ENCODE measurements at places on chromosomes 3 and 15.
A peak's percentile ranks its signal among the peaks of the same experiment; 100 is the strongest.

GRCh38 chr3:116515973-116516372 lies 70.7 kb upstream of the LSAMP start:
- DNase-seq, result no peak

DNA sequence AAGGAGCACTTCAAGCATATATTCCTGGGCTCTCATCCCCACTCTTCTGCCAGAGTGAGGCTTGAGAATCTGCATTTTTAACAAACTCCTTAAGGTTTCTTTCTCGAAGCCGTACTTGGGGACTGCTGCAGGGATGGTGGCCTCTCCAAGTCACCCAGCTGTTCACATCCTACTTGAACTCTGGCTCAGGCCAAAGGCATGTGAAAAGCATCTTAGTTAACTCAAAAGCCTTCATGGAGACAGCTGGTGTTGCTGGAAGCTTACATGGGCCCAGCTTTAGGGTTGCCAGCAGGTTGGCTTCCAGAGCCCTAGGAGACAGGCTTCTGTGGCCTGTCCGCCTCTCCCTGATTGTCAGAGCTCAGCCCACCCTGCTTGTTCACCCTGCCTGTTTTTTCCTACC lies 139.2 kb downstream of the THSD4 start:
- DNase-seq, result no peak

- no peak for DNase-seq
Measured at GRCh38 chr3:24296441-24297205, 198.0 kb downstream of the THRB start.

DNA sequence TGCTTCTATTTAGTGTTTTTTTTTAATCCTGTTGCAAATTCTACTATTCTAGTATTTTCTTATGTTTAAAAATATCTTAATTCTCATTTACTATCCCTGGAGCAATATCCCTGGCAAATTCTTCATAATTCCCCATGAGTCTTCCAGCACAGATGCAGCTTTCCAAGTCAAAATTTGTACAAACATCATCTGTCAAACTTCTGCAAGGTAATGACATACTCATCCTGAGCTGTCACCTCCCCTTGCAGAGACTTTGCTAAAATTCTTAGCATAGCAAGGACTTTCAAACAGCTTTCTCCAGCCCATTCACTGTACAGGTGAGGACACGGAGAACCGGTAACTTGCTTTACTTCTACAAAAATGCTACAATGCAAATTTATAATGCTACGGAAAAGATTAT lies 28.6 kb upstream of the VGLL4 start:
- no peak for DNase-seq

- DNase-seq, result no peak
Measured at GRCh38 chr3:19967812-19968211, 20.9 kb downstream of the RAB5A start.

DNA sequence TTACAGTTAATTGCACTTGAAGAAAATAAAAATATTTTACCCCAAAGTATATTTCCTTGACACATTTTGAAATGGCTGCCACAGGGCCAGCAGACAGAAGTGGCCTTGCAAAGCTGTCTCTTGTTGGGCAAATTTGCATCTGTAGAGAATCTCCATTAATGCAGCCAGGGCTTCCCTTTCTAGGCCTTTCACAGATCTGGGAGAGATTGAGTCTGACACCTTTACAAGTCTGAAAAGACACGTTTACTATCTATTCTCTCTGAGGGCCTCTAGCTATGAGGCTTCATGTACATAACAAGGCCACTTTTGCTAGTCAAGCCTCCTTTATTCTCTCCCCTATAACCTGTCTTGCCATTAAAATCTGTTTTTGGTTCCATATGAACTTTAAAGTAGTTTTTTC lies 135.9 kb downstream of the ANO10 start:
- no peak for DNase-seq

- peak; percentile 59 for DNase-seq
Measured at GRCh38 chr15:72117486-72118016, 399 bp downstream of the MYO9A start.

DNA sequence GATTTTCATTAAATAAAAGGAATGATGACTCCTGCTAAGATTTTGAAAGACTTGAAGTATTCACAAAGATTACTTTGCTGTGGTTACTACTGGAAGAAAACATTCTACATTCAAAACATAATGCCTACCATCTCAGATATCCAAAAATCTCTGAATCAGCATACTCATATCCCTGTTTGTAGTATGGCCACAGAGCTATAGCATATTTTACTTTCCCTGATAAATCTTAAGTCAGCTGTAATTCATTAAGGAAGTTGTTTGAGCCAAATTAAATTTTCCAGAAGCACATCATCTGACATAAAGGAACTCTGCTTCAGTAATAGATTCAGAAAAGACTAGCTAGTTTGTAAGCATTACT lies 942.0 kb downstream of the ROBO1 start:
- no peak for DNase-seq

DNA sequence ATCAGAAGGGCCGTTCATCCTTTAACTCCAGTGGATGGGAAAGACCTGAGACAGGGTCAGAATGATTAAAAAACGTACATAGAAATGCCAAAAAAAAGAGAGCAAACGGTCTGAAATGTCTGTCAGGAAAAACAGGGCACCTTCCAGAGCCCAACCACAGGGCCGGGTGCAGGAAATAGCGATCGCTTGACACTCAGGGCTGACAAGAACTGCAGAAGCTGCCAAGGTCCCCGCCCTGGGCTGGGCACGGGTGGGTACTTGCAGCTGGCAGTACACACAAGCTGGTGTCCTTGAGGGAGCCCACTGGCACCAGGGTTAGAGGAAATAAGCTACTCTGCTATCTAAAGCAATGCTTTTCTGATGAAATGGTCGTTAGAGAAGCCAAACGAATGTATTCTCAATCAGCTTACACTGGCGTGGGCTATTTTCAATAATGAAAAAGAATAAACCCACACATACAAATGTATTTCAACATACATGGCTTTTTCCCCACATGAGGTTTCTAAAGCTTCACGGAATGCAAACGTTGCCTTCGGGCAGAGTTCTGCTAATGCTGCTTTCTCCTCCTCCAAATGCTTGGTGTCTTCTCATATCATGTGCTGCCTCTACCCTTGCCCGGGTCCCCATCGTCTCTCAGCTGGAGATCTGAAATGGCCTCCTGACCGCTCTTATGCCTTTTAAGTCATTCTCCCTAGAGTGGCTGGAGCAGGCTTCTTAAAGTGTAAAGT lies 15.6 kb downstream of the FRMD4B start:
- DNase-seq, result no peak

DNA sequence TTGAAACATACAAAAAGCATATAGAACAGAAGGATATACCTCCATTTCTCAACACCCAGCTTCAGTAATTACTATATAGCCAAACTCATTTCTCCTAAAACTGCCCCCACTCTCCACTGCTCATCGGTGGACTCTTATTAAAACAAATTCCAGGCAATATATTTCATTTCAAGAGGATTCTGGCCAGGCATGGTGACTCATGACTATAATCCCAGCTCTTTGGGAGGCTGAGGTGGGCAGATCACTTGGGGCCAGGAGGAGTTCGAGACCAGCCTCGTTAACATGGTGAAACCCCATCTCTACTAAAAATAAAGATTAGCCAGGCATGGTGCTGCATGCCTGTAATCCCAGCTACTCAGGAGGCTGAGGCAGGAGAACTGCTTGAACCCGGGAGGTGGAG lies 40.9 kb downstream of the SNX4 start:
- DNase-seq, result no peak

GRCh38 chr3:97187771-97188170 lies 373.4 kb downstream of the EPHA6 start:
- no peak for DNase-seq

- no peak for DNase-seq
Measured at GRCh38 chr15:39613271-39613670, 32.4 kb downstream of the THBS1 start.

- no peak for DNase-seq
Measured at GRCh38 chr15:40702077-40702476, 7.1 kb downstream of the RAD51 start.

GRCh38 chr3:189563853-189564563 lies 67.2 kb upstream of the TP63 start:
- DNase-seq, result no peak

- no peak for DNase-seq
Measured at GRCh38 chr3:6571448-6571847, 289.5 kb upstream of the GRM7 start.

GRCh38 chr3:87575550-87575949 lies 299.2 kb upstream of the POU1F1 start:
- no peak for DNase-seq

- peak; percentile 48 for DNase-seq
Measured at GRCh38 chr3:196941729-196942225, 551 bp downstream of the NCBP2 start.

DNA sequence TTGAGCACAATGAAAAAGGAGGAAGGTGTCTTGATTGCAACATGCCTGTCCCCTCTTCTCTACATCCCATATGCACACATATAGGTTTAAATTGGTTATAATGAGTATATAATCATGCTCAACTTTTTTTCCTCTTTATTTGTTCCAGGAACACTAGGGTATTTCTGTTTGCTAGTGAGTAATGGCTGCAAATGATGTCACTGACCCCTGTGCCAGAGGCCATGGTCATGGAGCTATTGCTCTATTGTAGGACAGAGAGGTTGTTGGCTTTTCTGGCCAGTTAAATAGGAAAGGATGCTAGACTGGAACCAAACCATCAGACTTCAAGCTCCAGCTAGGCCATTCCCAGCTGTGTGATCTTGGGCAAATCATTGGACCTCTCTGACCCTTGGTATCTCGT lies 9.6 kb downstream of the ARHGEF3 start:
- no peak for DNase-seq

GRCh38 chr15:66142285-66142684 lies 111.3 kb downstream of the MEGF11 start:
- DNase-seq, result no peak

GRCh38 chr15:58287891-58288290 lies 143.9 kb upstream of the LIPC start:
- DNase-seq, result no peak

GRCh38 chr3:103794656-103795055 lies 1359.8 kb downstream of the ZPLD1 start:
- DNase-seq, result no peak
